Activated T-cell treated with anti-CD3 and anti-CD28 coated beads for 24 hours (primary cell): ENCODE measurements at places on chromosomes 7 and 10.

DNA sequence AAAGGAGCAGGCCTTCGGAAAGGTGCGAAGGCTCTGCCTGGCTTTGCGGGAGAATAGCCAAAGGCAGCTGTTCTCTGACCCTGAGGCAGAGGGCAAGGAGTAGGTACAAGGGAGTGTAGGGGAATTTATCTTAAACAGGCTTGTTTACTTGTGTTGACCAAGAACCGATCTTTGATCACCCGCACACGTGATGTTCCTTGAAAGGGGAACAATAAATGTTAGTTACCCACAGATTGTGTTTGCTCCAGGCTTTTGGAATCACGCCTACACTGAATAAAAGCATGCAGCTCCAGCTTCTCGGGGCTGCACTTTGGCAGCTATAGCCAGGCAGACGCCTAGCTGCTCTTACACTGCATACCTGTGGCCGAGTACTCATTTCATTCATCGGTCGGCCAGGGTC, 420.8 kb downstream of the PHF14 start:
- no peak for DNase-seq

- DNase-seq = no peak
These were observed 237.2 kb downstream of the CSTF2T start for GRCh38 chr10:51462076-51462779.

GRCh38 chr7:140745266-140746058, 49.0 kb downstream of the NDUFB2 start:
- DNase-seq = no peak

DNA sequence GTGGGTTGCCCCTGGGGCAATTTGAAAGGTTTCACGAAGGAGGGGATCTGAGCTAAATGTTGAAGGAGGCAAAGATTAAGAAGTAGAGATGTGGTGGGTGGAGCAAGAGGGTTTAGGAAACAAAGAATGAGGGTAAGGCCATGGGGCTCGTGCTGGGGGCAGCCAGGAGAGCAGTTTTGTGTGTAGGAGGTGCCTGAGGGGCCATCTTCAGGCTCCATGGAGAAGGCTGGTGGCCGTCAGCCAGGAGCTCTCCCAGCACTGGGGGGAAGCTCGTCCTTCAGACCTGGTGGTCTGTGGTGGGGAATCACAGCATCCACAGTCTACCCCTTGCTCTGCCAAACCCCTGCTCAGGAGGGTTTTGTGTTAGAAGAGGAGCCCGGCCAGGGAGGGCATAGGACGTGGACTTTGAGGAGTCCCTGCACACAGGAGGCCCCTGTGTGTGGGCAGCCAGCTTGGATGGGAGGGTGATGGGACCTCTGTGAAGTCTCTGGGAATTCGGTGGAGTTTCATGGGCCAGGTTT, 11.8 kb upstream of the CXCL12 start:
- no peak for DNase-seq

GRCh38 chr7:30433082-30433481, 45.5 kb downstream of the NOD1 start:
- DNase-seq = no peak

DNA sequence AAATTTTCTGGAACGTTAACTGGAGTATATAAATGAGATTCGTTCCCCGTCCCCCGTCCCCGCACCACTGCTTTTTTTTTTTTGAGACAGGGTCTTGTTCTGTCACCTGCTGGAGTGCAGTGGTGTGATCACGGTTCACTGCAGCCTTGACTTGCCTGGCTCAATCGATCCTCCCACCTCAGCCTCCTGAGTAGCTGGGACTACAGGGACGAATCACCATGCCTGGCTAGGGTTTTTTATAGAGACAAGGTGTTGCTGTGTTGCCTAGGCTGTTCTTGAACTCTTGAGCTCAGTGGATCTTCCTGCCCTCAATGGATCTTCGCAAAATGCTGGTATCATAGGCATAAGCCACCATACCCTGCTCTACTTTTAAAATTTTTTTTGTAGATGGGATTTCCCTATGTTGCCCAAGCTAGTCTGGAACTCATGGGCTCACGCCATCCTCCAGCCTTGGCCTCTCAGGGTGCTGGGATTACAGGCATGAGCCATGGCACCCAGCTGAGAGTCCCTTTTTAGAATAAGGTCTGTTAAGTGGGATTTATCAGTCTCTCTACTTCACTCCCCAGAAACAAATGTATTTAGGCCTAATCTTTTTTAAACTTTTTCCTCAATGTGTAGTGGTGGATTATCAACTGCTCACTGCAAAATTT, 122.9 kb downstream of the LYZL1 start:
- DNase-seq = no peak
